Activated naive CD4-positive, alpha-beta T cell treated with anti-CD3 and anti-CD28 coated beads, Interleukin-2, amount 50 U/mL, for 16 hours (primary cell): ENCODE measurements at places on chromosomes 6 and 20.

DNA sequence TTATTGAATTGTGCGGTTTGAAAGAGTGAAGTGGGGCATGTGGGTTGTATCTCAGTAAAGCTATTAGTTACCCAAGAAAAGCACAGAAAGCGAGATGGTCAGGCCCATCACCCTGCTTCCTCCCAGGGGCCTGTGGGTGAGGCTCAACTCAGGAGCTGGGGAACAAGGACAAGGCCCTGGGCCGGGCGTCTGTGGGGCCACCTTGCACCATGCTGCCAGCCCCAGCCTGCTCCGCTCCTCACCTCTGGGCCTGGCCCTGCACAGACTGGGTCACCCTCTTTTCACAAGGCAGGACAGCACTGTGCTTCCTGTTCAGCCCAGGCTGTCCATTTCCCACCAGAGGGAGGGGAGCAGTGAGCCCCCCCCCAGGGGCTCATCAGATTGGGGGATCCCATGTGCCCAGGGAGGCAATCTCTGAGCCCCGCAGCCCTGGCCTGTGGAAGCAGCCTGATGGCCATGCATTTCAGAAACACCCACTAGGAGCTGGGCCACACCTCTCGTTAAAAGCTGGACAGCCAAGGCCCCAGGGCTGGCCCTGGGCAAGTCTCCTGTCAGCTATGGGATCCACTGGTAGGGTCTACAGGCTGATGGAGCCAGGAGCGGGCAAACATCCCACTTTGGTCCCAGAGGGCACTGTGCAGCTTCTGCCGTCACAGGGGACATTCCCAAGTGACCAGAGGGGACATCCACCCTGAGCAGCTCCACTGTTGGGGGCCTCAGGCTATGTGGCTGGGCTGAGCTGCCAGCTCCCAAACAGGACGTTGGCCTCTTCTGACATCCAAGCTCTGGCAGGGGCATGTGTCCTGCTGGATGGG lies 55.9 kb downstream of the YTHDF1 start:
- DNase-seq: no peak

- DNase-seq: no peak
These were observed 107.5 kb downstream of the CD24 start for GRCh38 chr6:106866875-106867658.

- no peak for DNase-seq
These were observed 137.7 kb upstream of the AKAP12 start for GRCh38 chr6:151101816-151102694.

DNA sequence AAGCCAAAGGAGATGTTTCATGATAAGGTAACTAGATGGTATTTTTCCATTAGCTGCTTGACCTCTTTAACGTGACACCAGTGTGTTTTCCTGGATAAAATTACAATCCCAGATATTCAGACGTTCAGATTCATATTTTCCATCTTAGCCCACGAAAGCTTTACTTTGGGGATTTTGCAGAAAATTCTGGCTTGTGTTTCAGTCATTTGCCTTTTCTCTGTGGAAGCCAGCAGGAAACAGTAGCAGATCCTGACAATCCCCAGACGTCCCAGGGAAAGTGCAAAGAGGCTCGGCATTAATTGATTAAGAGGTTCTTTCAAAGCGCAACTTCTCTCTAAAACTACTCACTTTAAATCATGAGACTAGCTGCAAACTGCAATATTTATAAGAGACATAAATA lies 243.6 kb downstream of the UST start:
- no peak for DNase-seq

DNA sequence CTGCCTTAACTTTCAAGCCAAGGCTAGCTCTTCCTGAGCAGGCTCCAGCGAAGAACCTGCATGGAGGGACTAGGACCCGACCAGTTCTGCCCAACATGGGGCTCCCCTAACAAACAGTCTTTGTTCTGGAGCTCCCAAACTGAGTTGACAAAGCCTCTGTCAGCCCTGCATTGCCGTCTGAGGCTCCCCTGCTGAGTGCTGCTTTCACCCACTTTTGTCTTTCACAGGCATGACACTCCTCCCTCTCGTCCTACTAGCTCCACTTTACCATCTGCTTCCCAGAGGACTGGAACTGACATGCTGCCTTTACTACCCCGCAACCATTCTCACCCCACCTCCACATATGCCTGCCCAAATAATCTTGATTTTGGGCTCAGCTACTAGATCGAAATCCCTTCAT lies 45.1 kb upstream of the B4GALT5 start:
- DNase-seq: no peak

GRCh38 chr6:2760882-2761842 lies 4.0 kb upstream of the WRNIP1 start:
- DNase-seq: peak; percentile 20

DNA sequence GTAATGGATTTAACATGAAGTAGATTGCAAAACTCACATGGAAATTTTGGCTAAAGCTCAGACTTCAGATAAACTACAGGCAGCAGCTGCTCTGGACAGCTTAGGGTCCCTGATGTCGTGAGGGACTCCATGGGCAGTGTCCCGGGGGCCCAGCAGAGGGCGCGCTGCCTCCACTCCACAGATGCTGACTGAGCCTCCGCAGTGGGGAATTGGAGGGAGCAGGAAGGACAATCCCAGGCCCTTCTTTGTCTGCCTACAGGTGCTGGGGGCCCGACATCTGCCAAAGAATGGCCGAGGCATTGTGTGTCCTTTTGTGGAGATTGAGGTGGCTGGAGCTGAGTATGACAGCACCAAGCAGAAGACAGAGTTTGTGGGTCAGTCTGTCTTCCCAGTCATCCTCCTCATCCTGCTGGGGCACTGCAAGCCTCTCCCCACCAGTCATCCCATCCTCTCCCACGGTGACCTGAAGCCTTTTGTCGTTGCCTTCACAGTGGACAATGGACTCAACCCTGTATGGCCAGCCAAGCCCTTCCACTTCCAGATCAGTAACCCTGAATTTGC lies 35.9 kb downstream of the PLCG1 start:
- DNase-seq: peak; percentile 69
